ENCODE measurements at places on chromosomes 6 and 20.

- DNase-seq = peak; percentile 54
Observed at GRCh38 chr20:61753316-61753942, 312.3 kb downstream of the TAF4 start.

DNA sequence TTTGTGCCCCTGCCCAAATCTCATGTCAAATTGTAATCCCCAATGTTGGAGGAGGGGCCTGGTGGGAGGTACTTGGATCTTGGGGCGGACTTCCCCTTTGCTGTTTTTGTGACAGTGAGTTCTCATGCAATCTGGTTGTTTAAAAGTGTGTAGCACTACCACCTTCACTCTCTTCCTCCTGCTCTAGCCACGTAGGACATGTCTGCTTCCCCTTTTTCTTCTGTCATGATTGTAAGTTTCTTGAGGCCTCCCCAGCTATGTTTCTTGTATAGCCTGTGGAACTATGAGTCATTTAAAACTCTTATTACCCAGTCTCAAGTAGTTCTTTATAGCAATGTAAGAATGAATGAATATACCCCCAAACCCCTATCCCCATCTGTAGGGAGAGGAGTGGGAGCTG lies 1013.7 kb upstream of the MAP3K7 start:
- DNase-seq = no peak

DNA sequence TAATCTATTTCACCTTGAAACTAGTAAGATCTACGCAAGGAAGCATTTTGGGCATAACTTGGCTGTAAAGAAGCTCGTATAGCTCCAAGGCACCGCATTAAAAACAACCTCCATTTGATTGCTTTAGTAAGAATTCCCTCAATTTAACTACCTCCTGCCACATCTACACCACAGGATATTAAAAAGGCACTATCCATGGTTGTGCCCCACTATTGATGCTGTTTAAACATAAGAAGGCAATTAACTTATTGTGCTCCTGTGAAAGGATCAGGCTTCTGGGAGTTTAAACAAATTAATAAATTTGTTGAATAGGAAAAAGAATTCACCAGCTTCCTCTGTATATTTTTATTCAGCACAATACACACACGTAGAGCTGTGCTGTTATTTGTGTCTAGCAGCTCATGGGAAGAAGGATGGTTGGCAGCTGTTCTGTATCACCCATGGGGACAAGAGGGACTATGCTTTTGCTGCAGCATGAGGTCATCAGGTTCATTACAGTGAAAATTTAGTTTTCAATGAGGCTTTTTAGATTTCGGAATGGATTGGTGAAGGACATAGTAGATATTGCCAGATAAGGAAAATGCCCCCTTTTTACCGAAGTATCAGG lies 513.3 kb downstream of the HAO1 start:
- DNase-seq = no peak

- no peak for DNase-seq
Observed at GRCh38 chr6:169862892-169863525, 111.6 kb downstream of the ERMARD start.

DNA sequence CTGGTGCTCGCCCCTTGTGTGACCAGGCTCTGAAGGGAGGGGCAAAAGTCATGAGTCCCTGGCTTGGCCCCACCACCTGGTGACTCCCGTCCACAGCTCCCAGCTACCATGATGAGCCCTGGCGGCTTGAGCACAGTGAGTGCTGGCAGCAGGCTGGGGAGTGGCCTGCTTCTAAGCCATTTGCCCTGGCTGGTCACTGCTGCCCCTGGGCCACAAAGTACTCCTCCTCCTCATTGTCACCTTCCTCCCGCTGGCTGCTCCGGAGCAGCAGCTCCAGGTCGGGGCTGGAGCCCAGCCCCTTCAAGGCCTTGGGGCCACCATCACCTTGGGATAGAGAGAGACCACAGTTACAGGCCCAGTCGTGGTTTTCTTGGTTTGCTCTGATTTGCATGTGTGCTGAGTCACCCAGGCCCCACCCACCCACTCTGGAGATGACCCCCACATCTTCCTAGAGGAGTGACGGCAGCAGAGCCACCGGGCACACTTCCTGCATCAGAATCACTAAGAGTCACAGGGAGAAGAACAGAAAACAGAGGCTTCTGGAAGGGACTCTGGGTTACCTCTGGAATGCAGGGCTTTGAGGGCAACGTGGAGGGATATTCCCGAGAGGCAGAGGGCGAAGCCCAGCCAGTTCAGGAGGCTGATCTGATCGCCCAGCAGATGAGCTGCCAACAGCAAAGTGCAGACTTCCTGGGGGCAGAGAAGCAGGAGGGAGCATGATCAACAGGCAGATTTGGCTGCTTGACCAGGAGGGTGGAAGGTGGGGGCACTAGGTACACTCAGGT lies 42.1 kb upstream of the CDH22 start:
- DNase-seq = peak; percentile 89

DNA sequence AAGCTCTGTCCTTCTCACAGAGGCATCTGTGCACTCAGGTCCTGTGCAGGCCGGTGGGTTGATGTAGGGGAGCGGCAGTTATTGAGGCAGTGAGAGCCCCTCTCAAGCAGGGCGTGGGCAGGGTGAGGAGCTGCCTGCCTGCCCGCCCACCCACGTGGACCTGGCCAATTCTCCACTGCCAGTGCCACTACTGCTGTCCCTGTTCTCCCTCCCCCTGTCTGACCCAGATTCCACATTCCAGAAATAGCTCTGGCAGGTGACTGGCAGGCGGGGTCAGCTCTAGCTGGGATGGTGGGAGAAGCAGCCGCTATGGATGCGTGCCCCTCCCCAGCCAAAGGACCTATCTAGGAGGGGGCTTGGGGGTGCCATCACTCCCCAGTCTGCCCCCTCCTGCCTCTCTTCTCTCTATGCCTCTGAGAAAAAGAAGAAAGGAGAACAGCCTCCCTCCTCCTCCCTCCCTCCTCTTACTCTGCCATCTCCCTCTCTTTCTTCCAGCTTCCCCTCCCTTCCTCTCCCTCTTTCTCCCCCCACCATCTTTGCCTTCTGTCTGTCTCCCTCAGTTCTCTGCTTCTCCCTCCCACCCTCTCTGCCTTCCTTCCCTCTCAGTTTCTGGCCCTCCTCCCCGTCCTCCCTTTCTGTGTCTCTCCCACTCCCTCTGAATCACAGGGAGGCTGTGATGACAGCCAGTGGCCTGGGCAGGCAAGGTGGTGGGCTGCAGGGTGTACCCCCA lies 86.5 kb upstream of the MYL9 start:
- DNase-seq = no peak

- no peak for DNase-seq
Observed at GRCh38 chr20:57895161-57895855, 185.5 kb upstream of the PMEPA1 start.

DNA sequence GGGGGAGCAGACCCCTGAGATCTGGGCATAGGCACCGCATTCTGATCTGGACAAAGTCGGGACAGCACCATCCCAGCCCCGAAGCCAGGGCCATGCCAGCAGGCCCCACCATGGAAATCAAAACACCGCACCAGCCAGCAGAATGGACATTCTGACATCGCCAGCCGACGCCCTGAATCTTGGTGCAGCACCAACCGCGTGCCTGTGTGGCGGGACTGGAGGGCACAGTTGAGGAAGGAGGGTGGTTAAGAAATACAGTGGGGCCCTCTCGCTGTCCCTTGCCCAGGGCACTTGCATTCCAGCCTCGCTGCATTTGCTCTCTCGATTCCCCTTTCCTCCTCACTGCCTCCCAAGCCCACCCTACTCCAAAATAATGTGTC lies 2.0 kb downstream of the NNAT start:
- DNase-seq = no peak

- DNase-seq = no peak
Observed at GRCh38 chr6:158268361-158269147, 43.7 kb upstream of the TULP4 start.

GRCh38 chr20:63064745-63065711 lies 58.3 kb upstream of the BHLHE23 start:
- no peak for DNase-seq

- DNase-seq = peak; percentile 18
Observed at GRCh38 chr6:10613723-10614122, 80.7 kb downstream of the C6orf52 start.

DNA sequence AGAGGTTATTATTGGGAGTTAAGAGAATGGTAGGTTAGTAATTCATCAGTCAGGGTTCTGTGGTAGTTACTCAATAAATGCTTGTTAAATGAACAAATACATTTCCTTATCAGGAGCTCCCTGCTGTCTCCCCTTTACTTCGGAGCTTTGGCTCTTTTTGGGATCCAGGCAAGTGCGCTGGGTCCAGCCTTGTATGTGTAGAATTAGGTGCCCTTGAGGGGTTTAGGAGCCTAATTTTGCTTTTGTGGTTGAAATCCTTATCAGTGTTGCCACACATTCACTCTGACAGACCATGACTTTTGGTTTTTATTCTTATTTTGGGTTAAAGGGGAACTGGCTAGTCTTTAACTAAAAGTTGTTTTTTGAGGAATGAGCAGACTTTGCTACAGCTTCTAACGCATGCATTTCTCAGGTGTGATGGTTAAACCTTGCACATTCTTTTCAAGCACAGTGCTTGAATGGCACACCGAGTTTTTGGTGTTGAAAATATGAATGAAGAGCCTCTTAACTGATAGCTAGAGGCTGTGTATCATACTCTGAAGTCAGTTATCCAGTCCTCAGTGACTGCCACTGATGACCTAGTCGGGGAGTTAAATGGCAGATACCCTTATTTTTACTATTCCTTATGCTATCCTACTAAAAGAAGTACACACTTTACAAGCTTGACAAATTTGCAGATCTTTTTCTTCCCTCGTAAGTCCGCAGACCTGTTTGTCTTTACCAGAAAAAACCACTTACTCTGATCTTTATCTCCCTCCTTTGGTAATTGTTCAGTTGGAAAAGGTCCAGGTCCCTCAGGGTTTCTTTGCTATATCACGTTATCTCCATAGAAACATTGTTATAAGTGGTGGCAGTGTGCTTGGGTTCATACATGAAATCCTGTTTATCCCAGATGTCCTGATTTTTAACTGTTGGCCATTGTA lies 50.7 kb upstream of the PLCG1 start:
- DNase-seq = no peak

DNA sequence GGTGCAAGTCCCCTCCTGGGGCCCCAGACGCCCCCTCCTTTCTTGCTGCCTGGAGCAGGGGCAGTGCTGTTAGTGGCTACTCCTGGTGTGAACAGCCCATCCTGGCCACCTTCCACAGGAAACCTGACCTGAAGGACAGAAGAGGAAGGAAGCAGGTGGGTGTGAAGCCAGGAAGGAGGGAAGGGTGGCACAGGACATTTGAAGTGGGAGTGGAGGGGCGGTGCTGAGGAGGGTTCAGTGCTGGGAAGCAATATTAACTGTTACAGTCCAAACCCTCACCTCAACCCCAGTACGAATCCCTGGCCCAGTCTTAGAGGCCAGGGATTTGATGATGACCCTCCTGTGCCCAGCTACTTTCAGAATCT lies 766 bp downstream of the PRICKLE4 start:
- DNase-seq = no peak

DNA sequence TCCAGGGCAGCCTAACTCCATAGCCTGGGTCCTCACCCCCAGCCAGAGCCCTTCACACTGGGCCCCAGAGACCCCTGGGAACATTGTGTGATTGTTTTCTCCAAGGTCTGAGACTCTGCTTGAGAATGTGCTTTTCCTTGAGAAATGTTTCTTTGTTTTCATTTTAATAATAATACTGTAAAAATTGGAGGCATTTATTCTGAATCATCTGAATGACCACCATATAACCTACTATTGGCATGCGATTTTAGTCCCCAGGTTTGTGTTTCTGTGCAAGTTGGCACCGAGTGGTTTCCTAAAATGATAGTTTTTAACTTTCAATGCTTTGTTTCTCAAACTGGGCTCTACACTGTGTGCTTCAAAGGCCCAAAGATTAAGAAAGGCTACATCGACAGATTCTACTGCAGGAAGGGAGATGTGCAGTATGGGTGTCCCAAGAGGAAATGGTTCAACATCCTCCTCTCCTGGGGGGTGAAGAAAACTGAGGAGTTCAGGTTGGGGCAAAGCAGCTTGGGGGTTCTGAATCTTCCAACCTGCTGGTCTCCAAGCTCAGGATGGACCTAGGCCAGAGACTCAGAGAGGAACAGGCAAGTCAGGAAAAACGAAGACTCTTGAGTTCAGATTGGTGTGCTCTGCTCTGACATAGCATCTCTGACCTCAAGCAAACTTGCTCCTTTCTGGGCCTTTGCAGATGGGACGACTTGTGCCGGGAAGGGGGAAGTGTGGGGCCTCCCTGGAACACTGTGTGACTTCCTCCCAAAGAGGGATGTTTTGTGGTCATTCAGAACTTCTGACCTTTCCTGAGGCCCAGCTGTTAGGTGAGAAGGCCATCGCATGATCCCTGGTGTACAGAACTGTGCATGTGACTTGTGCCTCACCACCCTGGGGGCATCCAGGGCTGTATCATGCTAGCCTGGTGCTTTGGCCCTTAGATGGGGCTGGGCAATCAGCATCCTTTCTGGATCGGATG lies 31.0 kb downstream of the DAAM2 start:
- DNase-seq = no peak

DNA sequence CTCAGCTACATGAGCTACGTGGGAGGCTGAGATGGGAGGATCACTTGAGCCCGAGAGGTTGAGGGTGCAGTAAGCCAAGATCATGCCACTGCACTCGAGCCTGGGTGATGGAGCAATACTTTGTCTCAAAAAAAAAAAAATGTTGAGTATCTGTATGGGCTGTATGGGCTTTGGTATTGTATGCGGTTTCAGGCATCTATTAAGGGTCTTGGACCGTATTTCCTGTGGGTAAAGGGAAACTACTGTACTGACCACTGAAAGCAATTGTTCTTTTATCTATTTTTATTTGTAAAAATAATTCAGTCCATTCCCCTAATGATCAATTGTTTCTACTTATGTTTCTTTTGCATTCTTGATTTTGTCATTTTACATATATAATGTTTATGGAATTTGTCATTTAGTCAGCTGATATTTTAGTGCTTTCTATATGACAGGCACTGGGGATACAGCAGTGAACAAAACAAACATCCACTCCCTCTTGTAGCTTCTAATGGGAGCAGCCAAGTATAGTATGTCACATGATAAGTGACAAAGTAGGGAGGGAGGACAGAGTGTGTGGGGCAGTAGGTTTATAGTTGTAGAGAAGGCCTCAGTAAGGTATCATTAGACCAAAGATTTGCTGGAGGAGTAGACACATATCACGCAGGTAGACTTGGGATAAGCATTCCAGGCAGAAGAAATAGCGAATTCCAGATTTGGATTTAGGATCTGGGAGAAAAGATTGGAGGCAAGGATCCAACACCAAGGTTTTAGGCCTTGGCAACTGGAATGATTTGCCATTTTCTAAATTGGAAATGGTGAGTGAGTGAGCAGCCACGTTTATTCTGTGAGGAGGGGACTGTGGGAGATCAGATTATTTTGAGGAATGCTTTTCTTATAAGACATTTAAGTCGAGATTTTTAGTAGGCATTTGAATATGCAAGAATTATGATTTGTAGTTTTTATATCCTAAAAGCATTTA lies 6.0 kb downstream of the PCMT1 start:
- DNase-seq = no peak

DNA sequence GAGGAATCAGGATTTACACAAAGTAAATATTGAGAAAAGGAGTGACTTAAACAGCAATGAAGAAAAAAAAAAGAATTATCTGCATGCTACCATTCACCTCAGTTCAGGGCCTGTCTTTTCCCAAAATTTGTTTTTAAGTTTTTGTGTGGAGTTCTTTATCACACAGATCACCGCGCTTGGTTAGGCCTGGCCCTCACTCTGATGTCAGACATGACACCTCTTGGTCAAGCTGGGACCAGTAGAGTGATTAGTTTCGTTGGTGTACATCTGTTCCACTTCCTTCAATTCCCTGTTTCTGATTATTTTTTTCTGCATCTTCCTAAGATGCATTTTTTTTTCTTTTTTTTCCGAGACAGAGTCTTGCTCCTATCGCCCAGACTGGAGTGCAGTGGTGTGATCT lies 34.9 kb upstream of the HIVEP1 start:
- no peak for DNase-seq

- peak; percentile 11 for DNase-seq
Observed at GRCh38 chr6:150312395-150312794, 56.4 kb upstream of the IYD start.
